Activated naive CD4-positive, alpha-beta T cell treated with anti-CD3 and anti-CD28 coated beads for 36 hours (primary cell): ENCODE measurements at places on chromosomes 11 and 22.
A peak's percentile ranks its signal among the peaks of the same experiment; 100 is the strongest.

DNA sequence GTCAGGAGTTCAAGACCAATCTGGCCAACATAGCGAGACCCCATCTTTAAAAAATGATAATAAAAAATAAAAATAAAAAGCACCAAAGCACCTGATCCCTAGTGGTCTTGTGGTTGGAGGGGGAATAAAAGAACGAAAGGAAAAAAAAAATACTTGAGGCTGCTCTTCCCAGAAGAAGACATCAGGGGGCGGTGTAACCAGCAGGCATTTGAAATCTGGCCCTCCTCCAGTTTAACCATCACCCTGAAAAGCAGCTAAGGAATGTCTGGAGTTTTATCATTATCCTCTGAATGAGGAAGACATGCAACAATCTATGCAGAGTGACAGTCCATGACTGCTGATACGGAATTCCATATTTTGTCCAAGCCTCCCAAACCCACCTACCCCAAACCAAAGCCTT, 5.6 kb upstream of the KCTD17 start:
- peak; percentile 19 for DNase-seq

DNA sequence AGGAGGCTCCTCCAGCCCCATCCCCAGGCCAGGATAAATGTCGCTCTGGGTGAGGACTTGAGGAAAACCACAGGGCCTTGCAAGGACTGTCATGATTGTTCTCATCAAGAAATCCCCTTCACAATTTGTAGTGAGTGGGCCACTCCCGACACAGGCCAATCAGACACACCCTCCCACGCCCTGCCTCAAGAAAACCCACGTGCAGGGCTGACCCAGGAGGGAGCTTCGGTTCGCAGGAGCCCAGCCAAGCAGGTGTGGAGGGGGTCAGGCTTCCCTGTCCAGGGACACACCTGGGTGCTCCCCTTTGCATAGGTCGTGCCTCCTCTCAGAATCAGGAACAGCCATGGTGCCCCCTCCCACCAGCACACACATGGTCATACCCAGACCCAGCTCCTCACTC, 43.2 kb downstream of the SHANK2 start:
- no peak for DNase-seq

DNA sequence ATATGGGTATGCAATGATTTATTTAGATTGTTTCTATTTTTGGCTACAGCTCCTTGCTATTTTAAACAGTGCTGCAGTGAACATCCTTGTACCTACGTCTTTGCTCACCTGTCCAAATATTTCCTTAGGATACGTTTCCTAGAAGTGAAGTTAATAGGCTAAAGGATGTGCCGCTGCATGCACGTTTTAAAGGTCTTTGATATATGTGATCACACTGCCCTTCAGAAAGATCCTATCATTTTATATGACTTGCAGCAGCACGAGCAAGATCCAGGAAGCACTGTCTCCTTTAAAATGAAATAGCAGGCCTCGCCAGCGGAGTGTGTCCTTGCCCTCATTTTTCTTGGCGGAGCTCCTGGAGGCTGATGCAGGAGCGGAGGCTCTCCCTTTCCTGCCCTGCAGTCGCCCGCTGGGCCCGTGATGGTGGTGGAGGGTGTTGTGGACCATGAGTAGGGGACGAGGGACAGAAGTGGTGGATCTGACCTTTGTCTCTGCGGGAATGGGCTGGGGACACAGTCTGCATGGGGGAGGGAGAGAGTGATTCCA, 19.4 kb downstream of the RPS6KA4 start:
- DNase-seq, result no peak

DNA sequence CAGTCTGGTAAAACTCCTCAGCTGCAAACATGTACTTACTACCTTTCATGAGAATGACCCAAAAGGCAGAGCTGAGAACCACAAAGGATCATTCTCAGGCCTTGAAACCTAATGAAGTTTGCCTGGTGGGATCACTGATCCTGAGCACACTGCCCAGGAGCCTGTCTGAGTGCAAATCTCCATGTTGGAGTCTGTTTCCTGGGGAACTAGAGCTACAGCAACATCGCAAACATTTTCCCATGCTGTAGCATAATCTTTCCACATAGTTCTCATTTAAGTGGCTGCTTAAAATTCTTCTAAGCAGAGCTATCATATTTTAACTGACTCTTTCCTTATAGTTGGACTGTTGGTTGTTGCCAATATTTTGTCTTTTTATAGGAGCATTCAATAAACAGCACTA, 58.5 kb downstream of the GUCY1A2 start:
- no peak for DNase-seq

GRCh38 chr11:83039566-83039965, 32.1 kb downstream of the RAB30 start:
- DNase-seq, result no peak

DNA sequence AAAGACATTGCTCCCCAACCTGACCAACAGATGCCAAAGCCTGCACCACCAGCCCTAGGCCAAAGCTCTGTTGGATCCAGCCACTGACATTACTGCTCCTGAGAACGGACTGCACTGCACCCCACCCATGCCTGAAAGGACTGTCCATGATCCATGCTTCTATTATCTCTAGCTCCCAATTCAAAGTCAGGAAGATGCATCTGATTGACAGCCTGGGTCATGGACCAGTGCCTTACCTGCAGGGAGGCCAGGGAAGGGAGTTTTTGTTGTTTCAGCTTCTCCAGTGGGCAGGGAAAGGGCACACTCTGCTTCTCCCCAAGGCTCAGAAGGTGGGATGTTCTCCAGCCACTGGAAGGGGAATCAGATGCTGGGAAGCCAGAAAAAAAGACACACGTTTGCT, 4.8 kb upstream of the PRDM11 start:
- no peak for DNase-seq

DNA sequence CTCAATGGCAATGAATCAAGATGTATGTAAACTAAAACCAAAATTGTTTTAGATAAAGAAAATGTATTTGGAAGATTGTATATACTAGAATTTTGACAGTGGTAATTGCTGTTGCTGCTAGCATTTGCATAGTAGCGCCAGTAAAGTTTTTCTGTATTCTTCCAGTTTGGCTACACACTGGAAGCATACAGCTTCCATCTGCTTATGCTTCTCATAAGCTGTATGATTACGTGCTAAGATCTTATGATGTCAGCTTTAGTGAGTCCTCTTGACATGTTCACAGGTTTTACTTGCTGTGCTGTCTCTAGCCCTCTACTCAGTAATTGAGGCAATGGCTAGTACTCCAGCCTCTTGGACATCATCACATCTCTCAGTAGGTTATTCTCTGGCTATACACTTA, 256.3 kb downstream of the DDX10 start:
- DNase-seq, result no peak

- peak; percentile 28 for DNase-seq
Observed at GRCh38 chr11:62602141-62603071, 741 bp upstream of the MTA2 start.

- DNase-seq, result no peak
Observed at GRCh38 chr11:91129596-91129995, 906.7 kb upstream of the CHORDC1 start.

GRCh38 chr22:44755956-44756361, 3.6 kb downstream of the ARHGAP8 start:
- DNase-seq, result no peak

- DNase-seq, result peak; percentile 47
Observed at GRCh38 chr22:39664485-39665200, 94.1 kb downstream of the CACNA1I start.

- no peak for DNase-seq
Observed at GRCh38 chr11:129917231-129917630, 21.9 kb upstream of the NFRKB start.

GRCh38 chr11:77046060-77046501, 11.9 kb downstream of the B3GNT6 start:
- peak; percentile 73 for DNase-seq

GRCh38 chr11:5293028-5293427, 8.7 kb downstream of the OR51B4 start:
- DNase-seq, result no peak

DNA sequence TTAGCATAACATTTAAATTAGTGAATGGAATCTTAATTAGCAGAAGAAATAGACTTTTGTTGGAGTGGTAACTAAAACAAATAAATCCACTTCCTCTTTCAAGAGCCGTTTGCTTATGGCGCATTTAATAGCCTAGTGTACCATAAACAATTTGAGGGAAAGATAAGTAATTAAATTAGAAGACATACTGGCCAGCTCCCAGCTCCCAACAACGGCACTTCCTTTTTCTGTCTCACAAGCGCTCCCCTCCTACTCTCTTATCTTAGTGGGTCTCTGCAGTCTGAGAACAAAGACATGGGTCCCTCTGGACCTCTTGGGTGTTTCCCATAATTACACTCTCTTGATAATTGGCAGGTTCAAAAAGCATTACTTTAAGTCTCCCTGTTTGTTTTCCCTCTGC, 146.0 kb downstream of the OPCML start:
- DNase-seq, result no peak

DNA sequence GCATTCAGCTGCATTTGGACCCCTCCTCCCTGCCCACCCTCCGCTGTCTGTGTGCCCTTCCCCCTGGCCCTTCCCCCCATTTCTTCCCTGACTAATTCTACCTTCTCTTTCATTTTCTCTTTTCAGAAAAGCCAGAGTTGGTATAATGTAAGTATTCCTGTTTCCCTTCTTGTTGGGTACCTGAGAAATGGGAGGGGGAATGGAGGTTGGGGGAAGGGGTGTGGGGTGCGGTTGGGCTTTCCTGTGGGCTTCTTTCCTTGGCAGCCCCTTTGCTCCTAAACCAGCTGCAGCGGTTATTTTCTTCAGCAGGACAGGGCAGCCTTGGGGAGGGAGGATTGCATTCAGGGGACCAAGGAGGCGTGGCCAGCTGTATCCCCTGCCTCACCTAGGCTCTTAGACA, 70.2 kb downstream of the SCN3B start:
- DNase-seq, result no peak

DNA sequence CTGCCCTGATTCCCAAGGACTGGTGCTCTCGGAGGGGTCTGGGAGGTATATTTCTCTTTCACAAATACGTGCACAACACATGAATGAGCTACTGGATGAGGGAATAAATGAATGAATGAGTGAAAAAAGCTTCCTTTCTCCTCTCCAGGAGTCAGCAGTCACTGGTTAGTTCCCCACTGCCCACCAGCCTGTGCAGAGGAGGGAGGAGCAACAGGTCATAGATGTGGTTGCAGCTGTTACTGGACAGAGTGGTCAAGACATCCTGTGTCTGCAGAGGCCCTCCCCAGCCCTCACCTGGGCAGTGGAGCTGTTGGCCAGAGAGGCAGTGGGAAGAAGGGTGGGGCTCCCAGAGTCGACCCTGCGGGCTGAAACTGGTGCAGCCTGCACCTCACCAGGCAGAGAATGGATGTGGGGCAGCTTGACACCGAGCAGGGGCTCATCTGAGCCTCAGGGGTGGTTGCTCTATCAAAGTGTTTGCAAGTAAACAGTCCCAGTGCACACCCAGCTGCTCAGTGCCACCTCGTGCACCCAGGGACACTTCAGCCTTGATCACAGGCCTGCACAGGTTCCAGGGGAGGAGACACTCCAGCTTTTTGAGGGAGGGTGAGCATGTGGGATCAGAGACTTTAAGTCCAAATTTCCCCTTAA, 1.4 kb upstream of the VPREB1 start:
- DNase-seq, result no peak

DNA sequence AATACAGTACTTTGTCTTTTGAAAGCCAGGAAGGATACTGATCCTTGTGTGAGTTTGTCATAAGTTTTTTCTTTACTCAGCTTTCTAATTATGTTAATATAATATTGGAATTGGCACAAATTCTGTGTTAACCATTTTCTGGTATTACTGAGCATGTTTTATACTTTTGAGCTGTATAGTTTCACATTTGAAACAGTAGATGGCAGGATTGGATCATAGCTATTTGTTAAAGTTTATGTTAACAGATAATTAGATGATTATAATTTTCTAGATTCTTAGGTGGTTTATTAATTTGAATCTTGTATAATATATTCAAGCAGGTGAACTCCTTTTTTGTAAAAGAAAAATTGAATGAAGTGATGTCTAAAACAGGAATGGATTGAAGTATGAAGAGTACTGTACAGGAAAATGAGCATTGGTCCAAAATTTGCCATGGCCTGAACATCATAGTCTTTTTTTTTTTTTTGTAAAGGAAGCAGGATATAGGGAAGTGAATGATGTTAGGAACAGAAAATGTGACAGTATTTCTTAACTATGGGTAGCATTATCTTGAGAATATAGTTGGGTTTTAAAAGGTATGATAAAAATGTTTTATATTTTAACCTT, 102.0 kb downstream of the CYP2R1 start:
- no peak for DNase-seq

- peak; percentile 87 for DNase-seq
Observed at GRCh38 chr22:49930596-49931412, 12.4 kb downstream of the CRELD2 start.

DNA sequence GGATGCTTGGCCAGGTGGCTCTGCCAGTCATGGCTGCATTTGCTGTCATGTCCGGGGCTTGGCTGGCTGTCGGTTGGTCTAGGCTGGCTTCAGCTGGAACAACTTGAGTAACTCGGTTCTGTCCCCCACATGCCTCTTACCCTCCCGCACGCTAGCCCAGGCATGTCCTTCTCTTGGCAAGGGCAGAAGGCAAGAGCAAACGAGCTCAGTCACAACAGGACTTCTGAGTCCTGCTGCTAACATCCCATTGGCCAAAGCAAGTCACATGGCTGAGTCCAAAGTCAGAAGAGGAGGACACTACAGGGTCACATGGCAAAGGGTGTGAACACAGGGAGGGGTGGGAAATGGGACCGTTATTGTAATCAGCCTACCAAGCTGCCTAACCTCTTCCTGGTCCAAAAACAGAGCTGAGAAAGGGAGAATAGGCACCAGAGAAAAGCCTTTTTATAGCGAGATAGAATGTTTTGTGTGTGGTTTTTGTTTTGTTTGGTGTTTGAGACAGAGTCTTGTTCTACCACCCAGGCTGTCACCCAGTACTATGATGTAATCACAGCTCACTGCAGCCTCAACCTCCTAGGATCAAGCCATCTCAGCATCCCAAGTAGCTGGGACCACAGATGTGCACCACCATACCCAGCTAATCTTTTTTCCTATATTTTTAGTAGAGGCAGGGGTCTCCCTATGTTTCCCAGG, 81.9 kb downstream of the MN1 start:
- DNase-seq, result peak; percentile 6

- no peak for DNase-seq
Observed at GRCh38 chr11:64085906-64086257, 50.2 kb downstream of the FLRT1 start.

DNA sequence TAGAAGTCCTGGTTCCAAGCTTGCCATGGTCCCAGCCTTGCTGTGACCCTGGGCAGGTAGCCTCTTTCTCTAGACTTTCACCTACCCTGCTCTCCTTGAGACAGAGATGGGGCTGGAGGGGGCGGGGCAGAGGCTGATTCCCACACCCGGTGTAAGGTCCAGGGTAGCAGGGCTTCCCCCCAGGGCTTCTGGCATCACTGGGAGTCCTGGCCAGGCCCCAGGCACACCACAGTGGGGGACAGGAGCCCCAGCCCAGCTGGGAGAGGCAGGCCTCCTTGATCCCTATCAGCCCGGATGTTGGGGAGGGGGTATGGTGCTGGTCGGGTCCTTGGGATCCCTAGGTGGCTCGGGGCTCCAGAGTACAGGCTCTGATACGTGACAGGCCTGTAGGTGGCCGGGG, 1.7 kb upstream of the NUDT8 start:
- DNase-seq, result no peak

DNA sequence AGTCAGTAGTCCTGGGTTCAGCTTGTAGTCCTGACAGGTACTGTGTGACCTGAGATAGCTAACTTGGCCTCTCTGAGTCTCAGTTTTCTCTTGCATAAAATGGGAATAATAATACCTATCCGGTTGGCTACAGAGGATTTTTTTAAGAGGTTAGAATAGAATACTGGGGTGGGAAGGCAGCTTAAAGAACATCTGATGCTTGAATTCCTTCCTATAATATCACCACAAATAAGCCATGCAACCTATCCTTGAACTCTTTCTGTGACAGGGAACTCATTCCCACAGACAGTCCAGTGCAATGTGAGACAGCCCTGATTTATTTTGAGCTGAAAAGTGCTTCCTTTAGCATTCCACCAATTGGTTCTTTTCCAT, 110.1 kb downstream of the CCDC81 start:
- no peak for DNase-seq
